Ovary (tissue), 10 donors: ENCODE measurements at places on chromosomes 1 and 21. TPM values are rescaled to one million over a fixed set of nuclear protein-coding genes. Genes with fewer than 3 reads are reported as not detected.

DNA sequence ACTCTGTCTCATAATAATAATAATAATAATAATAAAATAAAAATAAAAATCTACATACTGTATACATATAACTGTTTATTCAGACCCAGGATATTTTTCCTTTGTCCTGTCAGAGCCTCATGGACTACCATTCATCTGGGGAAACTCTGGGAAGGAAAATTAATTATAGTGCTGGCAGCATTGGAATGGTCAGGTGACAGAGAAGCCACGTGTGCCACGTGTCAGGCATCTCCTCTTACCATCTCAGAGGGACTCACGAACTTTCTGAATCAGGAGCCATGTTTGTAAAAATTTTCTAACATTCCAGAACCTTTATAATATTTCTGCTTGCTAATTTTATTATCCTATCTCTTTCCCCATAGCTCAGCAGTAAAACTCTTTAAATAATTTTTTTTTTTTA is 97.8 kb upstream of the HNRNPU start:
- H3K27me3 ChIP-seq: no peaks in the 10 kb centered on the region
- peaks cover 5% of the 10 kb centered on the region for H3K4me1 ChIP-seq
- H3K36me3 ChIP-seq: no peaks in the 10 kb centered on the region
- no peak overlapping the region for H3K4me3 ChIP-seq
- H3K27ac ChIP-seq: no peak overlapping the region

DNA sequence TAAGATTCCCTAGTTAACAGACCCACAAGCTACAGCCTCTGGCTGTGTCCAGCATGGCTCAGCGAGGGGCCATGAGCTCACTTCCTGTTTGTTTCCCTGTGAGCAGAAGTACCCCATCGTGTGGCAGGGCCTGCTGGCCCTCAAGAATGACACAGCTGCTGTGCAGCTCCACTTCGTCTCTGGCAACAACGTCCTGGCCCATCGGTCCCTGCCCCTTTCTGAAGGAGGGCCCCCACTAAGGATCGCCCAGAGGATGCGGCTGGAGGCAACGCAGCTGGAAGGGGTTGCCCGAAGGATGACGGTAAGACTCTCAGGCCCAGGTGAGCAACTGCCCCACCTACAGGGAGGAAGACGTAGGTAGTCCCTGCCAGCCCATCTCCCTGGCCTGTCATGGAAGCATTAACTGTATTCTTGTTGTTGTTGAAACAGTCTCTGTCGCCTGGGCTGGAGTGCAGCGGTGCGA is 38.2 kb downstream of the ZBTB17 start:
- H3K27me3 ChIP-seq: no peaks in the 10 kb centered on the region
- no peaks in the 10 kb centered on the region for H3K36me3 ChIP-seq
- peak overlapping the region; percentile 54 for H3K27ac ChIP-seq
- H3K4me3 ChIP-seq: no peak overlapping the region
- H3K4me1 ChIP-seq: peaks cover 9% of the 10 kb centered on the region
- DNase-seq: no peak

LCE3B gene
- total RNA-seq: not detected

GRCh38 chr1:226730071-226730470 is 9.0 kb downstream of the ITPKB start:
- peaks cover 9% of the 10 kb centered on the region for H3K4me1 ChIP-seq
- no peak for DNase-seq
- H3K27ac ChIP-seq: no peak overlapping the region
- no peak overlapping the region for H3K4me3 ChIP-seq

GRCh38 chr1:210587566-210587965 is 258.9 kb downstream of the HHAT start:
- H3K4me3 ChIP-seq: no peak overlapping the region
- H3K27ac ChIP-seq: no peak overlapping the region
- DNase-seq: no peak
- no peaks in the 10 kb centered on the region for H3K4me1 ChIP-seq
- H3K27me3 ChIP-seq: no peaks in the 10 kb centered on the region

TSTD1 gene
- total RNA-seq: 45.9 TPM

DNA sequence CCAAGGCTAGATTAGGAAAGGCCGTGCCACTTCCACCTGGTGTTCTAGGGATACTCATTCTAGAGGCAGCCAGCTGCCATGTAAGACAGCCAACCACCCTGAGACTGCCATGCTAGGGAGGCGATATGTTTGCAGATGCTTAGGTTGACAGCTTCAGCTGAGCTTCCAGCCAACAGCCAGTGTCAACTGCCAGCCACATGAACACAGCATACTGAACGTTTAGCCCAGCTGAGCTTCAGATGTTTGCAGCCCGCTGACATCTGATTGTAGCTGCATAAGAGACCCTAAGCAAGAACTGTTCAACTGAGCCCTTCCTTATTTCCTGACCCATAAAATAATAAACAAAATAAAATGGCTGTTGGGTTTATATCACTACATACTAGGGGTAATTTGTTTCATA is 5.0 kb upstream of the KCNC4 start:
- no peak overlapping the region for H3K27ac ChIP-seq
- H3K27me3 ChIP-seq: no peaks in the 10 kb centered on the region
- H3K36me3 ChIP-seq: no peaks in the 10 kb centered on the region

GRCh38 chr21:46483300-46484295 is 24.9 kb downstream of the DIP2A start:
- H3K4me3 ChIP-seq: no peak overlapping the region
- no peak for DNase-seq
- H3K4me1 ChIP-seq: peaks cover 1% of the 10 kb centered on the region
- H3K27me3 ChIP-seq: no peaks in the 10 kb centered on the region
- H3K27ac ChIP-seq: no peak overlapping the region

GRCh38 chr1:207740207-207740606 is 11.6 kb upstream of the CD46 start:
- H3K4me3 ChIP-seq: no peak overlapping the region
- no peak overlapping the region for H3K27ac ChIP-seq
- DNase-seq: no peak
- no peaks in the 10 kb centered on the region for H3K36me3 ChIP-seq

- H3K4me1 ChIP-seq: no peaks in the 10 kb centered on the region
- H3K4me3 ChIP-seq: no peak overlapping the region
- no peak for DNase-seq
- H3K27me3 ChIP-seq: no peaks in the 10 kb centered on the region
- H3K36me3 ChIP-seq: no peaks in the 10 kb centered on the region
- H3K27ac ChIP-seq: no peak overlapping the region
Observed at GRCh38 chr1:32373996-32374592, 11.8 kb downstream of the TSSK3 start.

- no peak overlapping the region for H3K27ac ChIP-seq
- no peaks in the 10 kb centered on the region for H3K27me3 ChIP-seq
- H3K4me1 ChIP-seq: peaks cover 6% of the 10 kb centered on the region
- H3K36me3 ChIP-seq: no peaks in the 10 kb centered on the region
- no peak overlapping the region for H3K4me3 ChIP-seq
Observed at GRCh38 chr1:200034761-200035396, 7.4 kb downstream of the NR5A2 start.

DNA sequence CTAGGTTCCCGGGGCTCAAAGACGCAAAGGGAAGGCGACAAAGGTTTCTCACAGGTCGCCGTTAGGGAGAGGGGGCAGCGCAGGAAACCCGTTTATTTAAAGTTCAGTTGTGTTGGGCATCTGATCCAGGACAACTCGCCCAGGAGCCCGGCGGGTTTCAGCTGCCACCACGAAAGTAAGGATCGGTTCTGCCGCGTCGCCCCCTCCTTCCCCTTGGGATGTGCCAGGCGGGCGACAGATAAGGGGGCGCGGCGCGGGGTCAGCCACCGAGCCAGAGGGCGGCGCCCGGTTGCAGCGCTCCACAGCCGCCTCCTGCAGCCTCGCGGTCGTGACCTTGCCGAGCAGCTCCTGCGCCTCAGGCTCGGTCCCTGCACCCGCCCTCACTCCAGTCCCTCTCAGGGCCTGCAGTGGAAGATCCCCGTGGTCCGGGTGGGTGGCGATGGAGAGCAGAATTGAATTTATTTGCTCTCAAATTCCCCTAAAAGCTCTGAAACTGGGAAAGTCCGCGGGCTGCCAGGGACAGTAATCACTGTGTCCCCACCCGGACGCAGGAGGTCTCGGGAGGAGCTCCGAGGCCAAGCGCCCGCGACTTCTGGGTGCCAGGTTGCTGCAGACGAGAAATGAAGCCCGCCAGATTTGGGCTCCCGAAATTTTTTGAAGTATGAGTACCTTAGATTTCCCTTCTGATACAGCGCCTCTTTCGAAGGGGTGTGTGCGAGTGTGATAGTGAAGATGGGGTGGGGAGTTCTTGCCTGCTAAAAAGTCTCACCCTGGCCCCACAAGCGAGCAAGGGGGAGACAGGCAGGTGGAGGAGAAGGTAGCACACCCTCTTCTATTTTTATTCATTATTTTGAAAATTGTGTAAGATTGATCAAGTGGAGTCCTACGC is 28.4 kb upstream of the NFIA start:
- peak overlapping the region; percentile 41 for H3K4me3 ChIP-seq
- H3K27me3 ChIP-seq: no peaks in the 10 kb centered on the region
- DNase-seq: no peak
- no peaks in the 10 kb centered on the region for H3K36me3 ChIP-seq
- peaks cover 8% of the 10 kb centered on the region for H3K4me1 ChIP-seq

SPRR2F gene
- total RNA-seq: 90.9 TPM

MCOLN2 gene
- 0.22 TPM for total RNA-seq

CD84 gene
- 1.2 TPM for total RNA-seq

- H3K4me1 ChIP-seq: peaks cover 3% of the 10 kb centered on the region
- DNase-seq: no peak
- H3K27ac ChIP-seq: no peak overlapping the region
- no peaks in the 10 kb centered on the region for H3K27me3 ChIP-seq
Observed at GRCh38 chr1:3617806-3618345, 6.6 kb upstream of the MEGF6 start.

GRCh38 chr1:185441605-185442004 is 124.6 kb upstream of the IVNS1ABP start:
- no peak overlapping the region for H3K27ac ChIP-seq
- no peaks in the 10 kb centered on the region for H3K27me3 ChIP-seq
- no peak overlapping the region for H3K4me3 ChIP-seq
- DNase-seq: no peak
- H3K4me1 ChIP-seq: no peaks in the 10 kb centered on the region
- H3K36me3 ChIP-seq: no peaks in the 10 kb centered on the region

VTCN1 gene
- 2.1 TPM for total RNA-seq

DNA sequence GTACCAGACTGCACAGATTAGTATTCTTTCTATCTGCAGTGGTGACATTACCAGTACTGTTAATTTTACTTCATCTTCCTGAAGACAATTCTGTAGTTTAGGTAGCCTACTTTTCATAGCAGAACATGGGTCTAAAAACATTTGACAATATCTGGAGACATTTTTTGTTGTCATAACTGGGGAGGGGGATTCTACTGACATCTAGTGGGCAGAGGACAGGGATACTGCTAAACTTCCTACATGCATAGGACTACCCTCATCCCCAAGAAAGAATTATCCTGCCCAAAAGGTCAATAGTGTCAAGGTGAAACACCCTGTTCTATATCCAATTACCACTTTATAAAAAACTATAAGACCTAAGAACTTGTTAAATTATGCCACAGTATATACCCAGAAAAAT is 3.4 kb upstream of the ARHGAP29 start:
- no peak overlapping the region for H3K4me3 ChIP-seq
- DNase-seq: no peak
- no peak overlapping the region for H3K27ac ChIP-seq
- H3K4me1 ChIP-seq: no peaks in the 10 kb centered on the region
- H3K36me3 ChIP-seq: no peaks in the 10 kb centered on the region

- H3K4me3 ChIP-seq: no peak overlapping the region
- peaks cover 16% of the 10 kb centered on the region for H3K4me1 ChIP-seq
- no peaks in the 10 kb centered on the region for H3K27me3 ChIP-seq
- DNase-seq: no peak
Observed at GRCh38 chr1:55990007-55990406, 589.4 kb downstream of the PLPP3 start.

- no peak overlapping the region for H3K27ac ChIP-seq
- no peaks in the 10 kb centered on the region for H3K27me3 ChIP-seq
- no peaks in the 10 kb centered on the region for H3K36me3 ChIP-seq
- no peak overlapping the region for H3K4me3 ChIP-seq
- H3K4me1 ChIP-seq: no peaks in the 10 kb centered on the region
Observed at GRCh38 chr1:162471290-162471853, 26.2 kb upstream of the UHMK1 start.

- H3K27ac ChIP-seq: no peak overlapping the region
- no peaks in the 10 kb centered on the region for H3K27me3 ChIP-seq
- DNase-seq: no peak
- no peak overlapping the region for H3K4me3 ChIP-seq
Observed at GRCh38 chr1:3690282-3691065, 38.2 kb downstream of the TP73 start.

GRCh38 chr21:15638856-15639549 is 90.8 kb upstream of the USP25 start:
- no peaks in the 10 kb centered on the region for H3K27me3 ChIP-seq
- DNase-seq: no peak
- no peak overlapping the region for H3K27ac ChIP-seq
- H3K4me3 ChIP-seq: no peak overlapping the region
- no peaks in the 10 kb centered on the region for H3K36me3 ChIP-seq

GRCh38 chr1:81032973-81033425 is 767.7 kb upstream of the ADGRL2 start:
- no peaks in the 10 kb centered on the region for H3K27me3 ChIP-seq
- no peaks in the 10 kb centered on the region for H3K4me1 ChIP-seq
- no peak overlapping the region for H3K27ac ChIP-seq
- no peak overlapping the region for H3K4me3 ChIP-seq
- no peaks in the 10 kb centered on the region for H3K36me3 ChIP-seq
- no peak for DNase-seq

DNA sequence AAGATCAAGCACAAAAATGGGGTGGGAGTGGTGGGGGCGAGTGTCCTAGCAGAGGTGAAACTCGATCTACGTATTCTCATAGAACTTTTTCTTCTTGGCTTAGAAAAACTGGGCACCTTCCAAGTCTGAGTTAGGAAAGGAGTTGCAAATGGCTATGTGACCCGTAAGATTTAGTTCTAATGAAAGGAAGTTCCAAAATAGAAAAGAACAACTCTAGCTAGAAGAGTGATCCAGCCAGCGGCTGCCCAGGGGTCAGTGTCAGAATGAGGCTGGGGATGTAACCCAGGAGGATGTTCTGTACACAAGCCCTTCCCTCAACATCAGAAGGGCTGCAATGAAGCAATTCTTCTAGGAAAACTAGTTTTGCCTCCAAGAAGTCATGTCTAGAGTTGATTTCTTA is 5.2 kb downstream of the MTARC1 start:
- H3K36me3 ChIP-seq: no peaks in the 10 kb centered on the region
- no peak overlapping the region for H3K4me3 ChIP-seq
- no peaks in the 10 kb centered on the region for H3K27me3 ChIP-seq
- H3K27ac ChIP-seq: no peak overlapping the region

DNA sequence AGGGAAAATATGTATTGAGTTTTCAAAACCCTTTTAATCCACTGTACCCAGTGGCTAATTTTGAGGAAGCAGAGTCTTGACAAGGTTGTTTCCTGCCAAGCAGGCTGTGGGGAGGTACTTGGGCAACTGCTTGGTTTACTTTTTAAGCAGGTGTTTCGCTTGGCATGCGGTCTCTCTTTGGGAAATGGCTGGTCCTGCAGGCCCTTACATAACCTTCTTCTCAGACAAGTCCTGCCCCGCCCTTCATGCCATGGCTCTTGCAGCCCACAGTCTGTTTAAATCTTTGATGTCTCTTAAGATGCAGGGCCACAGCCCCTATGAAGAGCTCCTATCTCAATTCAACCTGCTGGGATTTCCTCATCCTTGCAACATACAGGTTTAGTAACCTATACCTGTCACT is 36.0 kb upstream of the ABCD3 start:
- H3K27me3 ChIP-seq: no peaks in the 10 kb centered on the region
- no peak overlapping the region for H3K4me3 ChIP-seq
- H3K27ac ChIP-seq: no peak overlapping the region
- DNase-seq: no peak
- no peaks in the 10 kb centered on the region for H3K4me1 ChIP-seq

PLCH2 gene
- 0.05 TPM for total RNA-seq

GRCh38 chr1:246582301-246583055 is 16.2 kb downstream of the CNST start:
- DNase-seq: no peak
- no peak overlapping the region for H3K27ac ChIP-seq
- H3K27me3 ChIP-seq: no peaks in the 10 kb centered on the region
- no peaks in the 10 kb centered on the region for H3K36me3 ChIP-seq
